ENCODE measurements at places on chromosomes 12 and 14. TPM values are rescaled to one million over a fixed set of nuclear protein-coding genes. Genes with fewer than 3 reads are reported as not detected.

PLEKHH1 gene
- polyA plus RNA-seq: 17.0 TPM

DNA sequence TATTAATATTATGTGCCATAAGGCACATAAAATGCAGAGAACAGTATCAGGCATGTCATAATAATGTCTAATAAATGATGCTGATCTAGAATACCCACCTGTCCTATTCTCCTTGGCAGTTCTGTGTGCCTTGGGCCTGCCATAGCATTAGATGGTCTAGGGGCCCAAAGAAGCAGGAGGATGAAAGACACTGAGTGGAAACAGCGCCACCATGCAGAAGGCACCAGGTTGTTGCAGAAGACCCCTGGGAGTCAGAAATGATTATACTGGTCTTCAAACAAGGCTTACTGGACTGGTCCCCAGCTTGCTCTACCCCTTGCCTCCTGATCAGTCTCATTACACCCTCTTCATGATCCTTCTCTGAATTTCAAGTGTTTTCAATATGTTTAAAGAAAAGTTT lies 353.3 kb downstream of the GRIN2B start:
- DNase-seq: no peak

KRT72 gene
- 0.46 TPM for polyA plus RNA-seq

PRPH gene
- 1.3 TPM for polyA plus RNA-seq

GRCh38 chr12:10454531-10454930 lies 1.4 kb upstream of the KLRC1 start:
- no peak for DNase-seq

GRCh38 chr14:71554959-71555612 lies 377.1 kb upstream of the RGS6 start:
- DNase-seq: no peak

ACAD10 gene
- 32.9 TPM for polyA plus RNA-seq

GRCh38 chr12:69623970-69624369 lies 13.3 kb upstream of the LRRC10 start:
- peak; percentile 8 for DNase-seq

DNA sequence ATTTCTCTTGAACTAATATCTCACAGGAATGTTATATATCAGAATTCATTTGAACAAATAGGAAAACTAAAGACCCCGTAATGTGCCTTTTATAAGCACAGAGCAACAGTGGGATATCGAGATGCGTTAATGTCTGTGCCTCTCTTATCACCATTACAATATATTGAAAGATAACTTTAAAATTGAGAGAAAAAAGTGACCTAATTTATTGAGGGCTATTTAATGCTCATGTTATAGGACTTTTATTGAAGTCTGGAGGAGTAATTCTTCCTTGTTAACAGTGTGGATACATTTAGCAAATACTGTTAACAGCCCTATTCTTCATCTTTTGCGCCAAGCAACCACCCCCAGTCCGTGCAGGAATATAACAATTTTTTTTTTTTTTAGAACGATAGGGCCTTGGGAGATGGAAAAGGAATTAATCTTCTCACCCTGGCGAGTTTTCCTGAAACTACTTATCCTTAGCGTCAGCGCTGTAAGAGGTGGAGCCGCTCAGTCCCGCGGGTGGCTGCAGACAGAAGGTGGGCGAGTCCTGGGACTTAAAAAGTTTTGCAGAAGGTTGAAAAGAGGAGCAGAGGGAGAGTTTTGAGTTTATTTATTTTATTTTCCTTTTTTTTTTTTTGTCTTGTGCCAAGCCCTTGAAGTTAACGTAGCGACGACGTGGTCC lies 11.0 kb downstream of the FOXG1 start:
- no peak for DNase-seq

CLSTN3 gene
- 63.9 TPM for polyA plus RNA-seq

- DNase-seq: no peak
Observed at GRCh38 chr12:57754411-57755193, at the start of gene MARCHF9. MARCHF9 (plus strand) TSS chr12:57755103; CDS start chr12:57755529, 426 bp downstream.

HOXC13 gene
- polyA plus RNA-seq: not detected

GRCh38 chr12:3186546-3187215 lies 109.5 kb downstream of the TSPAN9 start:
- DNase-seq: no peak

GRCh38 chr12:91142221-91142631 lies 30.9 kb upstream of the LUM start:
- peak; percentile 78 for DNase-seq

ETFRF1 gene
- polyA plus RNA-seq: 23.1 TPM

PLA2G1B gene
- polyA plus RNA-seq: 2.7 TPM

DNA sequence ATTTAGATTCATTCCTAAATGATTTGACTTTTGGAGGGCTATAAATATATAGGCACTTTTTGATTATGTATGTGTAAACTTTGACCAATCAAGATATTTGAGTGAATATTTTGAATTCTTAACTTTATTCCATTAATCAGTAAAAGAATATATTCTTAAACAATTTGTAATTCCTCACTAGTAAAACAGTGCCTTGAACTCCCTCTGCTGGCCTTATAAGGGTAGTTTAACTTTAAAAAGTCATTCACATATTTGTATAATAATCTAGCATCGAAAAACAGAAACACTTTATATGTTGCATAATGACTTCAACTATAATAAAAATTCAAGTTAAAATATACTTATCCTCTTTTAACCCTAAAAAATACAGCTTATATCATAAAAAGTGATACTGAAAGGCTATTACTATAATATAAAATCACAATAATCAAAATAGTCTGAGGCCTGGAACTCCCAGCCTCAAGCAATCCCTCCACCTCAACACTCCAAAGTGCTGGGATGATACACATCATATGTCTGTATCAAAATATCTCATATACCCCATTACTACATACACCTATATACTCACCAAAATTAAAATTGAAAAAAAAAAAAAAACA lies 31.2 kb downstream of the CCDC59 start:
- no peak for DNase-seq

DNA sequence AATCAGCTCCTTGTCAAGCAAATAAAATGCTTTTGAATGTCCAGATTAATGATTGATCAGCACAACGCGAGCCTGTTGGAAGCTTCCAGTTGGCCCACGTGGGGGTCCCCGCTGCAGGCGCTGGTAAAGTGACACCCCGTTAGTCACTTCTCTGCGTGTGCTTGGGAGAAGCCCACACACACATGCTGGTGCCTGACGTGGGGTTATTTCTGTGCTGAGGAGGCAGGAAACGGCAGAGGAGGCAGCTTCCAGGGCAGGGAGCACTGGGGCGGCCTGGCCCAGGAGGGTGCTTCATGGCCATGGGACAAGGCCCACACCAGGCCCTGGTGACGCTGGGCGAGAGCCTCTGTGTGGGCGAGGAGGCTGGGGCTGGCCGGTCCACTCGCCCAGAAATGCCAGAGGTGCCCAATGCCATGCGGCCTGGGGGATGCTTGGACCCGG lies 101.5 kb downstream of the KIF26A start:
- no peak for DNase-seq

TEX52 gene
- polyA plus RNA-seq: 1.8 TPM

- no peak for DNase-seq
Observed at GRCh38 chr12:80838708-80839107, 99.0 kb downstream of the LIN7A start.

CPSF2 gene
- 57.7 TPM for polyA plus RNA-seq

OASL gene
- polyA plus RNA-seq: 0.15 TPM

- no peak for DNase-seq
Observed at GRCh38 chr14:69432364-69432763, 33.9 kb downstream of the SLC39A9 start.

DNA sequence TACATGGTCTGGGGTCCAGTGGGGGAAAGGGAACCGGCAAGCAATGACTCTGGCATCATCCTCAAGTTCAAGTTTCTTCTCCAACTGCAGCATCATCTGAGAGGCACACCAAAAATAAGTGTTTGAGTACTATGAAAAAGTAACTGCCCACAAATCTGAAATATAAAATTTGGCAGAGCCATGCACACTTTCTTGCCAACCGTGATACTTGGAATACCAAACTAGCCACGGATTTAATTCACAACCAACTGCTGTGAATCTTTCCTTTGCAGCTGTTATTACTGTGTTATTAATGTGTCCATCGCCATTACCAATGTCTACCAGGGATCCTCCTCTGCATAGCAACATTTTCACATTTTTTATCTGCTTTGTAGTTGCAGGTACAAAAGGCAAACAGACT lies 74.6 kb downstream of the GXYLT1 start:
- no peak for DNase-seq

DNA sequence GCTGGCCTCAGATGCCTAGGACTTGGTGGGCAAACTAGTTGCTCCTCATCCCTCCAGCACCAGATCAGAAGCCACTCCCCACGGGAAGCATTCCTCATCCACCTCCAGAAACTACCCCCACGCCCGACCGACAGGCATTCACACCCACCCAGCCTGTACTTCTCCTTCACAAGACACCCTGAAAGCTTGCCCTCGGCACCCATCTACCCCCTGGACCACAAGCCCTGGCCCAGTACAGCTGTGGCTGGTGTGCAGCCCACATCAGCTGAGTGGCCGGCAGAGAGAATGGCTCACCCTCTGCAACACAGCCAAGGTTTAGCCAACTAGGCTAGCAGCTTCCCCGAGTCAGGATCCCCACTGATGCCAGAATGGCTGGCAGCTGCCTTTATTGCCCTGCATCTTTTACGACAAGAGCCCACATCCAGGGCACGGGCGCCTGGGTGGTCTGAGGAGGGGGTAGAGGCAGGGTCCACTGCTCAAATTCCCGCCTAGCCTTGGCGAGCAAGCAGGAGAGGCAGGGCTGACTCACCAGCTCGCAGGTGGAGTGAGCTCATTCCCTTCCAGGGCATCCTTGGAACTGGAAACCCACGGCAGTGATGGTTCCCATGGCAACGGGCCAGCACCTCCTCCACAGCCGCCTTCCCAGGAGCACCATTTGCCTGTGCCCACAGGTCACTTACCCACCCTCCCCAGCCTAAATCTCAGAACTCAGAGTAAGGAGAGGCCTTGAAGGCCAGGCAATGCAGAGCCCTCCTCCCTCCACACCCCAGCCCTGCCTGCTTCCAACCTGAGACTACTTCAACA lies 17.1 kb downstream of the ACTN1 start:
- no peak for DNase-seq

GRCh38 chr12:119869720-119870119 lies 7.4 kb downstream of the CIT start:
- DNase-seq: no peak

DNA sequence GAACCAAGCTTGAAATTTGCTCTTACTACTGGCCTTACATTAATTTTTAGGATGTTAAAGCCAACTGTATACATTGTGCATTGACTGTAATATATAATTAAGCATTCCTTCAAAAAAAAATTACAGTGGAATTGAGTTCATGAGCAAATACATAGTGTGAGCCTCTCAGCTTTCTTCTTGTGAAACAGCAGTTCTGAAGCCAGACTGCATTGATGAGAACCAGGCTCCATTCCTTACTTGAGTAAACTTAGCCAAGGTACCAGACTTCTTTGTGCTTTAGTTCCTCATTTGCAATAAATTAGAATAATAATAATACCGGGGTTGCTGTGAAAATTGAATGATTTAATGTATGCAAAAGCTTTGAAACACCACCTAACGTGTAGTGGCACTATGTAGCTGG lies 169.5 kb downstream of the ANO4 start:
- DNase-seq: no peak

PPP4R4 gene
- polyA plus RNA-seq: 0.98 TPM

DNA sequence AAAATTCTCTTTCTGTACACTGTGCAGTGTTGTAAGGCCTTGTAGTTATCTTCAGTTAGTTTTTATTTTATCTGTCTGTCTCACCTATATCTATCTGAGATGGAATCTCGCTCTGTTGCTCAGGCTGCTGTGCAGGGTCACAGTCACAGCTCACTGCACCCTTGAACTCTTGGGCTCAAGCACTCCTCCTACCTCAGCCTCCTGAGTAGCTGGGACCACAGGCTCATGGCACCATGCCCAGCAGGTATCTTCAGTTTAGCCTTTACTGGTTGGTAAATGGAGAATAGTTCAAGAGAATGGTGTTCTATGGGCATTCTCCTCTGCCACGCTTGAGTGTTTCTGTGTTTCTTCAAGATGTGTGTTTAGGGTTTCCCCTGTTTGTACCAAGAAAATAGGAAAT lies 13.6 kb downstream of the TULP3 start:
- no peak for DNase-seq

ITGB7 gene
- polyA plus RNA-seq: 2.1 TPM

GRCh38 chr12:75480469-75480949 lies at the start of gene GLIPR1:
GLIPR1 (plus strand) TSS chr12:75480755; CDS start chr12:75480881, 126 bp downstream.
- peak; percentile 36 for DNase-seq

DNA sequence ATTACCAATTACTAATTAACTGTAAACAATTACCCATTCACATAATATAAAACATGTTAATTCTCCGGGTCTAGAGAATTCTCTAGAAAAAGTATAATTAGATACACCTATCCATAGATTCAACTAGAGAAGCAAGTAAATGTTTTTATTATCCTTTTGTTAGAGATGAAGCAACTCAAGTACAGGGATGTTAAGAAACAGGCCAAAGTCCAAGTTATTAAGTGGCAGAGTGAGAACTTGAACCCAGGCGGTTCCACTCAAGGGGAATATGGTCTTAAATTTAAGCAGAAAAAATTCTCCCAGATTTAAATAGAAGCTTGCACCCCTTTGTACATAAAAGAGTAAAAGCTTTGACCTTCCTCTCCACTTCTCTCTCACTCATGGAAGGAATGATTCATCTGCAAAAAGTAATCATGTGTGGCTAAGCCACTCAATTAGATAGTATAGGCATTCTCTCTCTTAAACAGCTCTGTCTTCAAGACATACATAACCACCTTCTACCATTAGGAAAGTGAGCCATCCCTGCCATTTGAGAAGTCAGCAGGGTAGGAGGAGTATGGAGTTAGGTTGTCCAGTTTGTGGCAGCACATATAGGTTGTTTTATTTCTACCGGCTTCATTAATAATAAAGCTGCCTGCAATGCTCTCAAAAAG lies 34.1 kb downstream of the ERGIC2 start:
- DNase-seq: no peak

GRCh38 chr14:35558680-35559079 lies 24.7 kb downstream of the INSM2 start:
- no peak for DNase-seq

GRCh38 chr14:23076785-23077408 lies 18.0 kb downstream of the ACIN1 start:
- DNase-seq: no peak

DNA sequence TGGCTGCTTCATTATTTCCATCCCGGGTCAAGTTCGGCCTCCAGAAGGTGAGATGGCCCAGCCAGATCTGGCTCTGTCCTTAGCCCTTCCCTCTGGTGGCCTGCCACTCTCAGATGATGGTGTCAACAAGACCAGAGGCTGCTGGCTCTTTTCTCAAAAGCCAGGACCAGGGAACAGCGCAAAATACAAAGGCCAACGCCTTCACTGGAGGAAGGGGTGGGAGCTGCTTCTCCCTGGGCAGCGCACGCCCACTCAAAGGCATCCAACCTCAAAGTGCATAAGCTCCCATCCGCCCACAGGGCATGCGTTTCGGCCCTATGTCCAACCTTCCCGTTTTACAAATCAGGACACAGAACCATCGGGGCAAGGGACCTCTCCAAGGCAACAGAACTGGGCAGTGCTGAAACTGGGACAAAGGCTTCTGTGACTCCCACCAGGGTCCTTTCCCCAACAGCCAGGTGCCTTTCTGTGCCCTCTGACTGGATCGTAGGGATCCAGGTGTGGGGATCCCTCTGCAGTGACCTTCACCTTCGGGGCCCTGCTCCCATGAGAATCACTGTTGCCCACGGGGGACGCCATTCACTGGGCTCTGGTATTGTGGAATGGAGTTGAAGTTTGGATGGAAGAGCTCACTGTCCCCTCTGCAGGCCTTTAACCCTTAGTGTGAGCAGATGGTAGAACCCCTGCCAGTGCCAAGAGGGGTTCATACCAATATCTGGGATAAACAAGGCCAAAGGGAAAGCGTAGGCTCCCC lies 76.8 kb downstream of the NINJ2 start:
- no peak for DNase-seq

- no peak for DNase-seq
Observed at GRCh38 chr14:74737753-74738325, 24.9 kb downstream of the FCF1 start.
